ENCODE measurements at places on chromosomes 11 and 22.

DNA sequence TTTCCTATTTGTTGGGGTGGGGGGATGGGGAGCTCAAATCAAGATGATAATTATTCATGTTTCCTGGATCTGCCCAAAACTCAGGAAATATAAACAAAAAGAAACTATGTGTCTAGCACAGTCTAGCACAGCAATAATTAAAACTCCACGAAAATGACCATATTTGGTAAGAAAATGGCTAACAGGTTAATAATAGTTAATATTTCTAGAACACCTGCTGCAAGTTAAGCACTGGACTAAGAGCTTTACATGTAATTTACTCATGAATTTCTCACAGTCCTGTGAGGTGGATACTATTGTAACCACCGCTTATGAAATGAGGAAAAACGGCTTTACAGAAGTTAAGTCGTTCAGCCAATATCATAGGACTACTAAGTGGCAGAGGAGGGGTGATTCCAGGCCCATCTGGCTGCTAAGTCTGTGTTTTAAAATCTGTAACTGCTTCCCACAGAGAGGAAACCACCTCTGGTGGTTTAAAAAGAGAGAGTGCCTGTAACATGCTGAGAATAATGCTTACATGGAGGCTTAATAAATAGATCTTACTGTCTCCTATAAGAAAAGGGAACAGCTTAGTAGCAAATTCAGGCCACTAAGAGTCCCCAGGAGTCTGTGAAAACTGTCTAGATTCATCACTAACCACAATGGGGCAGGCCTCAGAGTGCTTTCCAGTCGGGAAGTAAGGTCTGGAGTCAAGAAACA, 11.0 kb upstream of the AMOTL1 start:
- no peak for DNase-seq

GRCh38 chr11:60897496-60897895, 8.9 kb downstream of the PRPF19 start:
- no peak for DNase-seq

DNA sequence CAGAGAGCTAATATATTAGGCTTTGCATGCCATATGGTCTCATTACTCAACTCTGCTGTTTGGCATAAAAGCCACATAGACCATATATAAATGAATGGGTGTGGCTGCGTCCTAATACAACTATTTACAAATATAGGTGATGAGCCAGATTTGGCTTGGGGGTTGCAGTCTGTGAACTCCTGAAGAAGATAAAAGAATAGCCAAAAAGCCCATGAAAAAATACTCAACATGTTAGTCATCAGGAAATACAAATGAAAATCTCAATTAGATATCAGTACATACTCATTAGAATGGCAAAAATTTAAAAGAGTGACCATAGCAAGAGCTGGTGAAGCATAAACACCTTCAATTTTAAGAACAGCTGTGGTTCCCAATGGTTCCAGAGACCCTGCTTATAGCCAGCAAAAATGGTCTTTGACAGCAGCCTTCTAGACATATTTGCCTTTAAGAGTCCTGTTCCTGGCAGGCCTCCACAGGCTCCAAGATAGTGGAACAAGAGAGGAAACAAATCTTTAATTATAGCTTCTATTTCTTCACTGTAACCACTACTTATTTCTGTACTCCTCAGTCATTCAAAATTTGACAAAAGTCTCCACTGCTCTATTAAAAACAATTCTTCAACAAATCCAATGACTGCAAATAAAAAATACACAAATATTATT, 16.1 kb downstream of the C2CD3 start:
- no peak for DNase-seq

DNA sequence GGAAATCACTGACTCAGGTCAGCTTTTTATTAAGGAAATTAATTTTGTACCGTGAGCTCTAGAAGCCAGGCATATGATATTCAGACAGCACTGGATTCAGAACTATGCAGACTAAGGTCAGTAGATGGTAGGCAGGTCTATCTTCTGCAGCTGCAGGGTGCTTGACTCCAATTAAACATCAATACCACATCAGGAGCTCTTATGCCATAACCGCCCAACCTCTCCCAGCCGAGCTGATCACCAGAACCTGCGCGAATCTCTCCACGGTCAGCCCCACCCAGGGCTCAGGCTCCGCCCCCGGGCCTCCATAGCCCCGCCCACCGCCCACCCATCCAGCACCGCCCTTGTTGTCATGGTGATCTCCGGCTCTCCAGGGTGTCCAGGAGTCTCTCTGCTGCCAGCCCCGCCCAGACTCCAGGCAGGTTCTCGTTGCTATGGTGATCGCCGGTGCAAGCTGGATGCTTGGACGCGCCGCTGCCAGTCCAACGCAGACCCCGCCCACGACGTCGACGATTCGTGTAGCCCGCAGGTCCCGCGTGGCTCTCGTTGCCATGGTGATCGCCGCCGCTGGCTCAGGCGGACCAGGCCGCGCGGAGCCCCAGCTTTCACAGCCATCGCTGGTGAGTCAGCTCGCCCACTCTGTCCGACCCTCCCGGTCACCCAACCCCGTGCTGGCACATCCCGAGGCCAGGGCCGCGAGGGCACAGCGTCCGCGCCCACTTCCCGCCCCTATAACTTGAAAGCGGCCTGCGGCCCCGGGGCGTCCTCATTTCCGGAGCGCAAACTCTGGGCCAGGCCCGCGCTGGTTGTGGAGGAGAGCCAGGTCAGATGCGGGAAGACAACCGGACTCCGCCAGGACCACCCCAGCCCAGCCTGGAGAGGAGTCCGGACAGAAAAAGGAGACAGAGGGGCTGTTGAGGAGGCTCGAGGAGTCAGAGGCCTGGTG, at the start of gene RAB36:
TSS of gene RAB36 (plus strand) at position 546 of the 946 bp plus-strand sequence. CDS start 1,140 bp downstream, outside the sequence.
- DNase-seq = peak; percentile 90

DNA sequence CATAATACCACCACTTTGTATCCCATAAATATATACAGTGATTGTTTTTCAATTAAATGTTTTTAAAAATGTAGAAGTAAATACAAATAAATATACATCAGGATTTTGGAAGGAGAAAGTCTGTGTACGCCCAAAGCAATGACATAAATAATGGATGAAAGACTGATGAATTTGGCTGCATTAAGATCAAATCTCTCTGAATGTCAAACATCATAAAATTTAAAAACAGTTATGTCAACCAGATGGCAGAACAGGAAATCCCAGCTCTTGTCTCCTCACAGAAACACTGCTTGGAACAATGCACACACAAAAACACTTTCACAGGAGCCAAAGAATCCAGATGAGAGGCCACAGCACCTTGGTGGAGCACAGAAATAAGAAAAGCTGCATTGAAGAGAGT, 332.9 kb downstream of the NTM start:
- DNase-seq = no peak

- no peak for DNase-seq
These were observed 3.3 kb upstream of the HEPN1 start for GRCh38 chr11:124915541-124916369.

- DNase-seq = no peak
These were observed 116.8 kb downstream of the TRIM44 start for GRCh38 chr11:35779409-35779808.

DNA sequence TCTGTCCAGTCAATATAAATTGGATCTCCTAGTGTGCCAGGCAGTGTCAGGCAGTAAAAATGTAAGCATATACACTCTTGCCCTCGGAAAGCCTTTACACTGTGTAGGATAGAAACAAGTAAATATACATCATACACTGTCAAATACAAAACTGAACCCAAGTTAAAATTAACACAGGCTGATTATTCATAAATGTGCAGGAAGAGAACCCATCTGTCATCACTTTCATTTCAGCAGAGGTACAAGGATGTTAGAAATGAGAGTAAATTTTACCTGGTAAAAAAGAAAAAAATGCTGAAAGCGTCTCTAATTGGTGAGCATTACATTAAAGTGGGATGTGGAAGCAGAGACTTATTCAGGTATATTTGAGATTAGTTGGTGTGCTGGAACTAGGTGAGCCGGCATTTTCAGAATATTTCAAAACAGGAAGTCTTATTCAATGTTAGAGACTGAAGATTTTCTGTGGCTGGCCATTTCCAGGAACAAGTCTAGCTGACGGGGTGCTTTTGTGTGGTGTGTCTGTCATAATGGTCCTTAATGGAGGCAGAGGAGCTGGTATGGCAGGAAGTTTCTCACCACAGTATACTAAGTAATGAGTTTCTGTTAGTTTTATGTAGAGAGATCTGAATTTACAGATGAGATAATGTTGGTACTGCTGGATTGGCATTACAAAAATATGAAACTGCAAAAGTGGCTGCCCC, 192.6 kb downstream of the CASP12 start:
- DNase-seq = no peak

GRCh38 chr11:31651208-31651607, 141.6 kb downstream of the ELP4 start:
- DNase-seq = no peak

DNA sequence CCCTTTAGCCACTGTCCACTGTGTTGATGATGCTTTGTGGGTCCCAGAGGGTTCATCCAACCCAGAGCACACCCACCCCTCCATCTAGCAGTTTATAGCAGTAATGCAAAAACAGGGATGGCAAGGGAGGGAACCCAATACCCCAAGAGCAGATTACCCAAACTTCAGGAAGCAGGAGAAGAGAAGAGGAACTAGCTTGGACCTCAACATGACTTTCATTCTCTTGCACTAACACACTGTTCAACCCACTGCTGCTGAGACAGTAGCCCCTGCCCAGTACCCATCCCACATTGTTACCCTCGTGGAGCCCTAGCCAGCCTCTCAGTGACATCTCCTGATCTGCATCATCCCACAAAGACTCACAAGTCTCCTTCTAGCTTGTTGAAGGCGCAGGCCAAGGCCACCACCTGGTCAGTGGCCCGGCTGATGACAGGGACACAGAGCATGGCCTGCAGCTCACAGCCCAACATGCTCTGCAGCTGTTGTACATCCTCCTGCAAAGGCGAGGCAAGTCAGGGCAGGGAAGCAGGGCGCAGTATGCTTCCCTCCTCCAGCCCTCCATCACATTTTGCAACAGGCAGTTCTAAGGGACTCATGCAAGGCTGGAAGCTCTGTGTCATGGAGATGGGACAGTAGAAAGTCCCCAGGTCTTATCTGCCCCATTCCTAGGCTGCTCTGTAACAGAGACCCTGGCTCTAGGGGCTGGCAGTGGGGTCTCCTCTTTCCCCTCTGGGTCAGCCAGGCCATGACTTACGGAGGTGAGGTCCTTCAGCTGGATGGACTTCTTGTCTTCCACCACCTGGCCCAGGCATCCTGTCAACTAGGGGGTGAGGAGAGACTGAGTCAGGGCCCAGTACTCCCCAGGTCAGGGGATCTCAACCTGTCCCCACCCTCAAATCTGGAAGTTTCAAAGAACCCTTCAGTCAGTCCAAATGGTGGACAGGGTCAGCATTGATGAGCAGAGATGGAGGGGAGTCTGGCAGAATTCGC, 85.5 kb downstream of the PDE2A start:
- no peak for DNase-seq

DNA sequence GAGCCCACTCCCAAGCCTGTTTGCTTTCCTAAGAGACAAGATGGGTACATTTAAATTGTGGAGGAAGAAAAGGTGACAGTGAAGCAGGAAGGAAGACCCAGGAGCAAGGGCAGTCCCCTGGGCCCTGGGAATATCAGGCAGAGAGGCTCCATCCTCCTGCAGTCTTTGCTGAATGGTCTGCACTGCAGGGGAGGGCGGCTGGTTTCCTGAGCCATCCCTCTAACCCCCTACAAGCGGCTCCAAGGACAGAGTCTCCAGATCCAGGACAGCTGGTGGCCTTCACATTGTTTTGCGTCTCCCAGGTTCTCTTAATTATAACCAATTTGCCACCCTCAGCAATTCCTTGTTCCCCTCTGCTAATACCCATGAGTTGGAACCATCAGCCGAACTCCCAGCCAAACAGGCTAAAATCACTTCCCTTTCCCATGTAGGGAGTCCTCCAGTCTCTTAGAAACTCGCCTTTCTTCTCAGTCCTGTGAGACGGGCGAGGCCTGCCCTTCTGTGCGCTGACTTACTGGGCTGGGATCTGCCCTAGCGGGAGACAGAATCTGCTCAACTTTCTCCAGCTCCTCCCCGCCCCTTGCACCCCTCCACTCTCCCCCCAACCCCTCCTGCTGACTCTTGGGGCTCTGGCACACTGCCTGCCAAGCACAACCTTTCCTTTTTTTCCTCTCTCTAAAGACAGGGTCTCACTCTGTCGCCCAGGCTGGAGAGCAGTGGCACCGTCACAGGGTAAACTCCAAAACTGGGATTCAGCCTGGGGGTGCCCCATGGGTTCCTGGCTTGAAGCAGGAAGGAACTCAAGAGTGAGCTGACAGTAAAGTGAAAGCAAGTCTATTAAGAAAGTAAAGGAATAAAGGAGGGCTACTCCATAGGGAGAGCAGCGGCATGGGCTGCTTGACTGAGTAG, 53.4 kb upstream of the EMID1 start:
- no peak for DNase-seq

DNA sequence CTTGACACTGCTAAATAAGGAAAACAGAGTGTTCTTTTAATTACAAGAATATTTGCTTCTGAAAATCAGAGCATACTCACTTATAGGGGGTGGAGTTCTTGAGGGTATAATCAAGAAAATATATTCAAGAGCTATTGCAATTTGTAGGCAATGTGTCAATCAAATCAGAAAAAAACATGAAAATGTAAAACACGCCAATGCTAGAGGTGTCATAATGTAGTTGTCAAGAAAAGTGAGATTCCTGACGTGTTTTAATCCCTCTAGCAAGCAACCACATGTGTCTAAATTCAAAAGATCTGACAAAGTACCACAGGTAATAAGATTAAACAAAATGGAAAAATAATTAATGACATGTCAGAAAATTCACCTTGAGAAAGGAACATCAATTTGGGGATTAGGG, 1440.7 kb upstream of the RAG2 start:
- no peak for DNase-seq

- no peak for DNase-seq
These were observed 66.7 kb downstream of the PACSIN2 start for GRCh38 chr22:42948294-42948693.

DNA sequence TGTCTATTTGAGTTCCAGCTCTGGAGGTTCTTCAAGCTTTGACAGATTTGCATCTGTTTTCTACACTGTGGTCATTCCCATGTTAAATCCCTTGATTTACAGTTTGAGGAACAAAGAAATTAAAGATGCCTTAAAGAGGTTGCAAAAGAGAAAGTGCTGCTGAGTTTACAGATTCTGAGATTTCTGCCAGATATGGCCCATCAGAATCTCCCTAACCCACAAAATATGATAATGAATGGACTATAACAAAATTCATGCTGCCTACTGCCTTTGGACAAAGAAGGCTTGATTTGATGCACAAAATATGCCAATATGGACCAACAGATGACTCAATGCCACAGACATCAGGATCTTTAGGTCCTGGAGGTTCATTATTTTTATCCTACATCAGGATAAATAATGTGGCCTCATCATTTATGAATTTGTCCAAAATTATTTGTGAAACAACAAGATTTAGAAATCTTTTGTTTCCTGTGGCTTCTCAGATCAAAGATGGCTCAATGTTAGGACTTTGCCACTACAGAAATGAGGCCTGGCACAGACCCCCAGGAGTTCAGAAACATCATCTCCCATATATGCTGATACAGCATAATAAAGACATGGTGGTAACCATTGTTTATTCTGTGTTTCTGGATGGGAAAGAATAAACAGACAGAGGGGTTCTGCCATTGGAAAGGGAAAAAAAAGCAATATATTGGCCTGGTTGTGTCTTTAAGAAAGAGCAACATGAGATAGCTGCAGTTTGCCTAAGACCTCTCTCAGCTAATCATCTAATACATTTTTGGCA, 6.7 kb downstream of the OR5AN1 start:
- no peak for DNase-seq

- DNase-seq = no peak
These were observed 7.3 kb downstream of the PDGFB start for GRCh38 chr22:39237318-39238100.

- no peak for DNase-seq
These were observed 130.7 kb upstream of the NECTIN1 start for GRCh38 chr11:119859684-119860083.

- peak; percentile 78 for DNase-seq
These were observed 251.9 kb downstream of the ST3GAL4 start for GRCh38 chr11:126607374-126607773.
